ENCODE measurements at places on chromosomes 13 and 19.

DNA sequence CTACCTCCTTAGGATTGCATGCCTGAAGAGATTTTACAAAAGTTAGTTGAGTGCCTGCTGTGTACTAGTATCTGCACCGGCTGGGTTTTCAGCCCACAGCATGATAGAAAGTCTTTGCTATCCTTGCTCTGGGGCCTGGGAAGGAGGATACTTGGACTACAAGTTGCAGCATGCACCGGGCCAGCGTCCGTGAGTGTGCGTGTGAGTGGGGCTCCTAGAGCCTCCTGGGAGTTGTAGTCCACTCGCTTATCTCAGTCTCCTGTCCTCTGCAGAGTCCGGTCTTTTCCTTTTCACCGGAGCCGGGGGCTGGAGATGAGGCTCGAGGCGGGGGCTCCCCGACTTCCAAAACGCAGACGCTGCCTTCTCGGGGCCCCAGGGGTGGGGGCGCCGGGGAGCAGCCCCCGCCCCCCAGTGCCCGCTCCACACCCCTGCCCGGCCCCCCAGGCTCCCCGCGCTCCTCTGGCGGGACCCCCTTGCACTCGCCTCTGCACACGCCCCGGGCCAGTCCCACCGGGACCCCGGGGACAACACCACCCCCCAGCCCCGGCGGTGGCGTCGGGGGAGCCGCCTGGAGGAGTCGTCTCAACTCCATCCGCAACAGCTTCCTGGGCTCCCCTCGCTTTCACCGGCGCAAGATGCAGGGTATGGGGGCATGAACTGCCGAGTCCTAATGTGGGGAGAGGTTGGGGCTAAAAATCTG is 20.6 kb downstream of the BRSK1 start:
- peak; percentile 34 for DNase-seq

DNA sequence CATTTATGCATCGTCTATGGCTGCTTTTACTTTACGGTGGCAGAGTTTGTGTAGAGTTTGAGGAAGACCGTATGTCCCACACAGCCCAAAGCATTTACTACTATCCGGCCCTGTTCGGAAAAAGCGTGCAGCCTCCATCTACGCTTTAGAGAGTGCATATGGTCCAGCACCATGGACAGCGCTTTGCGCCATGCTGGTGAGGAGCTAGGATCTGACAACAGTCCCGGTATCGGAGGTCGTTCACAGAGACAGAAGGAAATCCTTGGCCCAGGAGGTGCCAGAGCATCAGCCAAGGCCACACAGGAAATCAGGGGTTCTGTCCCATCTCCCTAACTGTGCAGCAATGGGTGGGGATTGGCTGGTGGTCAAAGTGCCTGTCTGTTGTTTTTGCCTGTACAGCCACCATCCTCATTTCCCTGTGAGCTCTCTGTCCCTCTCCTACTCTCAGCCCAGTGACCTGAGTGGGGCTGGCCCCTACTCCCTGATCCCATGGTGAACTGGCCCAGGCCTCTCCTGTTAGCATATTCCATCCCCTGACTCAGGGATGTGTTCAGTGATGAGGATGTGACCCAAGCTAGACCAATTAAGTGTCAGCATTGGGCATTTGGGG is 16.2 kb upstream of the PRODH2 start:
- no peak for DNase-seq

DNA sequence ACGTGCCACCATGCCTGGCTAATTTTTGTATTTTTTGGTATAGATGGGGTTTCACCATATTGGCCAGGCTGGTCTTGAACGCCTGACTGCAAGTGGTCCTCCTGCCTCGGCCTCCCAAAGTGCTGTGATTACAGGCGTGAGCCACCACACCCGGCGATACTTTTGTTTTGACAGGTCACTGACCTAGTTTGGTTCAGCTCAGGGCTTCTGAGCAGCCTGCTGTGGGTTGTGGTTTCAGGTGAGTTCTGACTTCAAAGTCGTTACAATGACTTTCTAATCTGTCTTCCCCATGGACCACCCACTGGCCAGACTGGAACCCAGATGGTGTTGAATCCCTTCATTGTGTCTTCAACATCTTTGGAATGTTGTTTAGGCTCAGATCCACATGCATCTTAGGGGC is 73.8 kb downstream of the TRPM4 start:
- no peak for DNase-seq

DNA sequence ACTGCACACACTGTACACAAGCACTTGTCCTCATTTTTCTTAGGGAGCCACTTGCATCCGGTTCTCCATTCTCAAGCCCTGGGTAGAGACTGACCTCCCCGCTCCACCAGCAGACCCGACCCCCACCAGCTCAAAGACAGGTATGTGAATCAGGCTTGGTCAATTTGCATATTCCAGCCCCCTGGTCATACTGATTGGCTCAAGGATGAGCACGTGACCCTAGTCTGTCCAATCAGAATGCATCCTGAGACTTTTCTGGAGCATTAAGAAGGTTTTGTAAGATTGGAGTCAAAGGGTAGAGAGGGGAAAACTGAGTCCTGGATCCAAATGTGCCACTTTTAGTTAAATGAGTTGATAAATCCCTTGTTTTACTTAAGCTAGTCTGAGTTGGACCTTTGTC is 34.1 kb downstream of the NOTCH3 start:
- DNase-seq = no peak

DNA sequence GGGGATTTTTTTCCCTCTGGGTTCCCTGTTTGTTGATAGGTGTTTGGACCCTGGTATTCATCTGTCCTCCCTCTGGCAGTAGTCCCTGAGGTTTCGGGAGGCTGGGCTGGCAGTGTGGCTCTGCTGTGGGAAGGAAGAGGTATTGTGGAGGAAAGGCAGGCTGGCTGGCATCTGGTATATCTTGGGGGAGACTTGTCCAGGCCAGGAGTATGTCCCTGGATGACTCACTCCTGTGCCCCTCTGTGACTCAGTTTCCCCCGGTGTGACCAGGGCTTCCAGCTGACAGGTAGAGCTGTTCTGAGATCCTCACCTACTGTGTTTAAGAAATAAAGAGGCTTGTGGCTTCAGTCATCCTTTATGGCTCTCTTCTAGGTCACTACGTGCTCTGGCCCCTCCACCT is 14.2 kb upstream of the ZNF492 start:
- DNase-seq = no peak

All from SW 1271 (cell line).